ENCODE measurements at places on chromosomes 7 and 10. TPM values are rescaled to one million over a fixed set of nuclear protein-coding genes. Genes with fewer than 3 reads are reported as not detected.

The CLCN1 gene
- total RNA-seq = 0.15 TPM

The CREB5 gene
- total RNA-seq = 3.1 TPM

GRCh38 chr7:44849885-44850544 is 2.1 kb upstream of the H2AZ2 start:
- no peak for DNase-seq

DNA sequence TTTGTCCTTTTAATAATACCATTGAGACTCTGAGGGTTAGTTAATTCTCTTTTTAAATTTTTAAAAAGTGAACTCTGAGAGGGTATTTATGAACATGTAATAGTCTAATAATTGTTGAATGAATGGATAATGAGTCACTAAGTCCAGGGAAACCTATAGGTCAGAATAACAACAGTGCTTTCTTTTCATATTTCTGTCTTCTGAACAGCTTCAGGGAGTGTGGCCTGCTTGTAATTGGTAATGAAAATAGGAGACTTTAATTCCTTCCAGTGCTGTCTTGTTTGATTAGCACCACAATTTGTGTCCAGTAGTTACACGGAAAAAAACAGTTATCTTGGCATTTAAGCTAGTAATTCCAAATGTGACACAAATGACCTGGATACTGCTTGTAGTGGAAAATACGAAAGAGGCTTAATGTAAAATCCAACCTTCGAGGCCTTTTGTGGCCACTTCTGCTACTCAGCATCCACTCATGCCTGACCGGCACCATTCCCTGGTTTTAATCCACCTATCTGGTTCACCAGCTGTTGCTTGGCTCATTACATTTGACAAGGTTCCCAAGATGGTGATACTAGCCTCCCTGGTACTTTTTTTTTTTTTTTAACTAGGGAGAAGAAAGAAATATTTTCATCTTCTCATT is 149.3 kb upstream of the IMMP2L start:
- no peak for DNase-seq

- DNase-seq = no peak
Measured at GRCh38 chr10:43307306-43307705, 40.4 kb upstream of the RASGEF1A start.

DNA sequence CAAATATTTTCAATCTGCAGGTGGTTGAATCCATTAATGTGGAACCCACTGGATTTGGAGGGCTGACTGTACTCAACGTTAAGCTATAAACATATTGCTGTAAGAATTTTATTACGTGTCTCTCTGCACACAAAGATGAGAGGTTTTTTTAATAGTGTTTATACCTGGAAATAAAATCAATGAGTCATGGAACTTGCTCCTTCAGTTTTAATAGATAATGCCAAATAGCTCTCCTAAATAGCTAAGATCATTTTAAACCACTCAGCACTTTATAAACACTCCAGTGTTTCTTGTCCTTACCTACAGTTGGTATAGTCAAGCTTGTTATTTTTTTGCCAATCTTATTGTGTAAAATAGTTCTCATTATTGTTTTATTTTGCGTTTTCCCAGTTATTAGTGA is 455.6 kb upstream of the FZD8 start:
- no peak for DNase-seq

- DNase-seq = no peak
Measured at GRCh38 chr7:435630-436366, 83.8 kb downstream of the PDGFA start.
